WTC11 (cell line): ENCODE measurements at places on chromosomes 2 and 18. TPM values are rescaled to one million over a fixed set of nuclear protein-coding genes. Genes with fewer than 3 reads are reported as not detected.

DNA sequence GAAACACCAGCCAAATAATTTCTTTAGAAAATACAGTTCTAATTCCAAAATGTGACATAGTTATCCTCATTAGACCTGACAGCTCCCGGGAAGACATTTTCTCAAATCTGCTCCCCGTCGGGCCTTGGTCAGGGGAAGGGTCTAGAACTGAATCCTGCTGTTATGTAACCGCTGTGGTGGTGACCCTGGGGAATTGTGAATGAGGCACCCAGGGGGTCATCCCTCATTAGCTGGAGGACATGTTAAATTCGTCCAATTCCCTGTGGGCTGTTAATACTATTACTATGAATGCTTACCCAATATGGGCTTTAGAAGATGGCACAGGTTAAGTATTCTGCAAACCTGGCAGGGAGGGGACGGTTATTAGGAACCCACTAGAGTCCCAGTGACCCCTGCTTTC lies 11.8 kb downstream of the CPLX4 start:
- no peaks in the 10 kb centered on the region for H3K36me3 ChIP-seq
- no peak overlapping the region for H3K27ac ChIP-seq
- no peak for DNase-seq
- peaks cover 60% of the 10 kb centered on the region for H3K27me3 ChIP-seq
- H3K4me3 ChIP-seq = no peak overlapping the region
- no peaks in the 10 kb centered on the region for H3K4me1 ChIP-seq

The L3MBTL4 gene
- total RNA-seq = 1.3 to 1.8 TPM (median 1.4 TPM) in 3 replicates

DNA sequence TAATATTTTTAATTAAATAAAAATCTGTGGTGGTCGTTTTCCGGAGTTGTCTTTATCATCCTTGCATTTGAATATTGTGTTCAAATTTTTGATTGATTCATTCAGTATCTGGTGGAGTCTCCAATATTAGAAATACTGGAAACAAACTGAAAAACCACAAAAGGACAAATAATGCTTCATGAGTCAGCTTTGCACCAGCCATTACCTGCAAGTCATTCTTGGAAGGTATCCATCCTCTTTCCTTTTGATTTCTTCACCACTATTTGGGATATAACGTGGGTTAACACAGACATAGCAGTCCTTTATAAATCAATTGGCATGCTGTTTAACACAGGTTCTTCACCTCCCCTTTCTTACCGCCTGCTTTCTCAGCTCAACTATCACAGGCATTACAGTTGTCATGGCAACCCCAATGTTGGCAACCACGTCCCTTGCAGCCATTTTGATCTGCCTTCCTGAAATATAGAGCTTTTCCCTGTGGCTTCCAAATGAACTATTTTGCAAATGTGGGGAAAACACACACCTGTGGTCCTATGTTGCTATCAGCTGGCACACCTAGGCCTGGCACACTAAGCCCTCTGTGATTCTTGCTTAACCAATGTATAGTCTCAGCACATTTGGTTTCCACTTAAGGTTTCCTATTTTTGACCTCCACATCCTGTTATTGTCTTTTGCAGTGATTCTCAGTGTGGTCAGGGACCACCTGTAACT lies 6.5 kb downstream of the CTLA4 start:
- no peak overlapping the region for H3K27ac ChIP-seq
- no peak overlapping the region for H3K4me3 ChIP-seq
- no peaks in the 10 kb centered on the region for H3K4me1 ChIP-seq

- no peak for DNase-seq
- H3K4me3 ChIP-seq = no peak overlapping the region
- H3K27ac ChIP-seq = no peak overlapping the region
- H3K4me1 ChIP-seq = peaks cover 65% of the 10 kb centered on the region
Observed at GRCh38 chr2:168188002-168188401, 59.4 kb downstream of the STK39 start.

The KCNS3 gene
- total RNA-seq = 17.4 to 25.2 TPM (median 18.1 TPM) in 3 replicates

DNA sequence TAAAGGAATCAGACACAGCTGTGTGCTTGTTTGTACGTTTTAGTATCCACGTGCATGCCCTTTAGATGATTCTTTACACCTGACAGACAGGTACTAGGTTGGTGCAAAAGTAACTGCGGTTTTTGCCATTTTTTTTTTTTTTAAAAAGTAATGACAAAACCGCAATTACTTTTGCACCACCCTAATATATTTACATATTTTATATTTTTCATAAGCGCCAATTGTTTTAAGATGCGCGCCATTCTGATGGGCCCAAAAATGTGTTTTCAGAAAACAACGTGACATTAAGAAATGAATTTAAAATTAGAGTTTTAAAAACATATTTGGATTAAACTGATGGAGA lies 972 bp upstream of the COBLL1 start:
- H3K36me3 ChIP-seq = no peaks in the 10 kb centered on the region
- H3K4me3 ChIP-seq = peak overlapping the region; percentile 79
- peaks cover 13% of the 10 kb centered on the region for H3K27me3 ChIP-seq
- H3K27ac ChIP-seq = no peak overlapping the region
- DNase-seq = no peak
- H3K4me1 ChIP-seq = peaks cover 18% of the 10 kb centered on the region

DNA sequence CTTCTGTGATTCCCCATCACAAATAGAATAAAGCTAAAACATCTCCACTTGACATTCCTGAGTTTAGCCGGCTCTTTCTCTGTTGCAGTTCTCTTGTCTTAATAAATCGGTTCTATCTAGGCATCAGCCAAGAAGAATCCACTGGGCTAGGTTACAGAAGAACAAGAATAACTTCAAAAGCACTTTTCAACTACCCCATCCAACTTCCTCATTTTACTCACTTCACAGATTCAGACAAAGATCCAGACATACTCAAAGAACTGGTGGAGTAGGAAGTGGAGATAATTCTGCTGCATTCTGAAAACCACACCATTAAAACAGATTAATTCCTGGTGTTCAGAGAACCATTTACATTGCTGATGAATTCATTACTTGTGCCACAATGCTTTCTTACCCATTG lies 9.6 kb upstream of the ALPK2 start:
- no peak overlapping the region for H3K27ac ChIP-seq
- no peak overlapping the region for H3K4me3 ChIP-seq
- peaks cover 9% of the 10 kb centered on the region for H3K27me3 ChIP-seq
- no peaks in the 10 kb centered on the region for H3K36me3 ChIP-seq
- peaks cover 15% of the 10 kb centered on the region for H3K4me1 ChIP-seq

- no peak overlapping the region for H3K4me3 ChIP-seq
- H3K36me3 ChIP-seq = no peaks in the 10 kb centered on the region
- no peak for DNase-seq
- no peaks in the 10 kb centered on the region for H3K4me1 ChIP-seq
- H3K27me3 ChIP-seq = peaks cover 6% of the 10 kb centered on the region; the same call in 1 of the 2 replicates
- H3K27ac ChIP-seq = no peak overlapping the region
Observed at GRCh38 chr2:71043531-71044407, 24.7 kb upstream of the NAGK start.

The RPRM gene
- 25.4 to 29.0 TPM (median 28.1 TPM) in 3 replicates for total RNA-seq

GRCh38 chr2:121650315-121650930 lies 1.2 kb upstream of the CLASP1 start:
- H3K4me1 ChIP-seq = peaks cover 22% of the 10 kb centered on the region
- H3K36me3 ChIP-seq = 0 out of 2 replicates have a peak, but pooled peaks cover 8% of the 10 kb centered on the region
- H3K4me3 ChIP-seq = peak overlapping the region; percentile 93
- peak; percentile 20 for DNase-seq

DNA sequence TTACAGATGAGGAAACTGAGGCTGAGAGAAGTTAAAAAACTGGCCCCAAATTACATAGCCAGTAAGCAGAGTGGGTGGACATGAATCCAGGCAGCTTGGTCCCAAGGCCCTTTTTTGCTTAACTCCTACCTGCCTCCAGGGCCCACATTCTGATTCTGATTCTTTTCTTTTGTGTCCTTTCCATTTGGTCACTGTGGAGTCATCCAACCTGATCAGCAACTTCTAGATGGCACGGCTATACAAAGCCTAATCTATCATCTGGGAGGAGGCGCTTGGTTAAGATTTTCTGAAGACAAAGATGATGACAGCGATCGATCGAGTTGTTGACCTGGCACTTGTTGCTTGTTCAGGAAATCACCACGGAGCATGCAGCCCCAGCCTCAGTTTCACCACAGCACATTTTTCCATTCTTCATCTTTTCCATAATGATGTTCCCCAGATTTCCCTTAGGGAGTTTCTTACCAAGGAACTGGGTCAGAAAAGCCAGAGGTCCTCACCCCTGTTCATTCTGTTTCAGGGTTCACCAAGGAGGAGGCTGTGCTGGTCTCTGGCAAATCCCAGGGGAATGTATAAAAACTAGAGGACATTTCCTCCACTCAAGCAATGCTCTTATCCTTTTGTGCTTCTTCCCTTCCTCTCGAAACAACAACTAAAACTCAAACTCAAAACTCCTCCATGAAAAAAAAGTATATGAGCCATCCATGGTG lies 6.9 kb upstream of the IGFBP2 start:
- H3K27me3 ChIP-seq = no peaks in the 10 kb centered on the region; the same call in none of the 2 replicates
- peaks cover 19% of the 10 kb centered on the region for H3K4me1 ChIP-seq
- 0 out of 2 replicates have a peak, but pooled peaks cover 2% of the 10 kb centered on the region for H3K36me3 ChIP-seq

The APCDD1 gene
- 5.3 to 7.1 TPM (median 5.5 TPM) in 3 replicates for total RNA-seq
